ENCODE measurements at places on chromosomes 12 and 14.

GRCh38 chr14:79179985-79180384, 1009.8 kb downstream of the NRXN3 start:
- DNase-seq, result no peak

GRCh38 chr12:132065609-132066344, 78.3 kb downstream of the DDX51 start:
- no peak for DNase-seq

DNA sequence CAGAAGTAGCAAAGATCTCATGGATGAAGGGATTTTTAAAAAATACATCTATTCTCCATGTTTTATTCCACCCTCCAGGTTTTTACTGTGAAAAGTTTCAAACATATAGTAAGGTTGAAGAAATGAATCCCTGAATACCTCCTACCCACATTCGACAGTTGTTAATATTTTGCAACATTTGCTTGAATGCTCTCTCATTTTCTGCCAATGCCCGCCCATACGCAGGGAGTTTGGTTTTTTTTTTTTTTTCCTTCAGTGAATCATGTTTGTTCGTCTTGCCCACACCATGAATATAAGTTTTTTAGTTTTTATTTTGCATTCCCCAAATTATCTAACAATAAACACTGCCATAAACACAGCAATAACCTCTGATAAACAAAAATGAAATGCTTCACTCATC, 82.9 kb downstream of the MAP1LC3B2 start:
- no peak for DNase-seq

DNA sequence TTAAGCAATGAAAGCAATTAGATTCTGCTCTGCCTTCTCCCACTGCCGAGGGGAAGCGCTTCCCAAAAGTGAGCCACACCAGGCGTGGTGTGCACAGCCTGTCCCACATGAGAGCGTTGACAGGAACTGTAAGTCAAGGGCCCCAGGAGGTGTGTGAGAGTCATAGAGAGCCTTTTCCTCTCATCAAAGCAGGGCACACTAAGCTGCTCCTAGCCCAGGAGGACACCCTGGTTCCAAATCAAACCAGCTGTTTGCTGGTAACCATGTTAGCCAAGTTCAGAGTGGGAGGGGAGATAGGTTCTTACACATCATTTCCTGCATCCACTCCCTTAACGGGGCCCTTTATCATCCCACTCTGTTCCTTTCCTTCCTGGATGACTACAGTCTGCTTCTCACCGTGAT, 98.3 kb downstream of the SPTSSA start:
- no peak for DNase-seq

DNA sequence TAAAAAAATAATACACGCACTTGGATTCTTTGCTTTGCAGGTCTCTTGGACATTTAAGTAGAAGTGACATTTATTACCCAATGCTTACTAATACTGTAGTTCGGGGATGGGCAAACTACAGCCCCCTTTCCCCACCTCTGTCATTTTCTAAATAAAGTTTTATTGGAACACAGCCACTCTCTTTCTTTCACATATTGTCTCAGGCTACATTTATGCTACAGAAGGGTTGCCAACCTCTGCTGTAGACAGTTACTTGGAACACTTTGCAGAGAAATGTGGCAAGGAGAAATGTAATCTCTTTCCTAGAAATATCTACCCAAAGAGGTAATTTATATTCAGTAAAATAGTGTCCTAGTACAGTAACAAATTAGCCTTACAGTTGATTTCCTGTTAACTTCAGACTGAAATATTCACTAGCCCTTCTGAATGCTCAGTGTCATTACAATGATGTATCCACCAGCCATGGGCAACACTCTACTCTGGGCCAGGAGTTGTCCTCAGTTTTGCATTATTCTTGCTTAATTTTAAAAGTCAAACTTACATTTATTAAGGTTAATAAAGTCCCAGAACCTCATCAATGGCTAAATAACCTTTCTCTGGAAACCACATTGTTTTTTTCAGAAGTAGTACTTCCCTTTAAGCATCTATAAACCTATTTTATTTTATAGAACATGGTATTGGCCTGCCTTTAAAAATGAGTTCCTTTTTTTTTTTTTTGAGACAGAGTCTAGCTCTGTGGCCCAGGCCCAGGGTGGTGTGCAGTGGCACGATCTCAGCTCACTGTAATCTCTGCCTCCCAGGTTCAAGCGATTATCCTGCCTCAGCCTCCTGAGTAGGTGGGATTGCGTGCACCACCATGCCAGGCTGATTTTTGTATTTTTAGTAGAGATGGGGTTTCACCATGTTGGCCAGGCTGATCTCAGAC, 269.6 kb upstream of the AMIGO2 start:
- no peak for DNase-seq

GRCh38 chr12:70258605-70259403, 15.6 kb downstream of the CNOT2 start:
- no peak for DNase-seq

DNA sequence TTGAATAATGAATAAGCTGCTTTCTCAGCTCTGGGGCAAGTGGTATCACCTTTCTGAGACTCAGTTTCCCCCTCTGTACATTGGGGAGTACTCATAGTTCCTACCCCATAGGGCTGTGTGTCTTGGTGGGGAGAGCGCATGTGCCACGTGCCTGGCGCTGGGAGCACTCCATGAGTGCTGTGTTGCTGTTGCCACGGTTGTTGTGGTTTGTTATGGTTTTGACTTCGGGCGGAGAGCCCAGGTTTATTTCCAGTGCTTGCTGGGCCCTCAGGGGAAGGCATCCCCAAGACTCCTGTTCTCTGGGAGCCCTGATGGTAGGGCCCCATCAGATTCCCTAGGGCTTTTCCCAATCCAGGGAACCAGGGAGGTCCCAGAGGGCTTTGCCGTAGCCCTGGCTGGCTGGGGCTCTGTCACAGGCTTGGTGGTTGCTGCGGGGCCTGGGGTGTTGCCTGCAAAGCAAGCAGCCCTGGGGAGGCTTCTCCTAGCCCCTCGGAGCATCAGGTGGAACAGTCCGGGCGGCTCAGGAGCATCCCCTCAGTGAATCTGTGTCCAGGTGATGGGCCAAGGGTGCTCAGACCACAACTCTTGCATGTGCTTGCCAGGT, 18.6 kb downstream of the SH2B3 start:
- DNase-seq, result no peak

- no peak for DNase-seq
Measured at GRCh38 chr12:130436741-130437501, 99.2 kb downstream of the PIWIL1 start.

DNA sequence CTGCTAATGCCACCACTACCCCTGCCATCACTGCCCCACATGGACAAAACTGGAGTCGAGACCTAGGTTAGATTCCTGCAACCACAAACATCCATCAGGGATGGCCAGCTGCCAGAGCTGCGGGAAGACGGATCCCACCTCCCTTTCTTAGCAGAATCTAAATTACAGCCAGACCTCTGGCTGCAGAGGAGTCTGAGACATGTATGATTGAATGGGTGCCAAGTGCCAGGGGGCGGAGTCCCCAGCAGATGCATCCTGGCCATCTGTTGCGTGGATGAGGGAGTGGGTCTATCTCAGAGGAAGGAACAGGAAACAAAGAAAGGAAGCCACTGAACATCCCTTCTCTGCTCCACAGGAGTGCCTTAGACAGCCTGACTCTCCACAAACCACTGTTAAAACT, 7.1 kb upstream of the OAS2 start:
- DNase-seq, result no peak

DNA sequence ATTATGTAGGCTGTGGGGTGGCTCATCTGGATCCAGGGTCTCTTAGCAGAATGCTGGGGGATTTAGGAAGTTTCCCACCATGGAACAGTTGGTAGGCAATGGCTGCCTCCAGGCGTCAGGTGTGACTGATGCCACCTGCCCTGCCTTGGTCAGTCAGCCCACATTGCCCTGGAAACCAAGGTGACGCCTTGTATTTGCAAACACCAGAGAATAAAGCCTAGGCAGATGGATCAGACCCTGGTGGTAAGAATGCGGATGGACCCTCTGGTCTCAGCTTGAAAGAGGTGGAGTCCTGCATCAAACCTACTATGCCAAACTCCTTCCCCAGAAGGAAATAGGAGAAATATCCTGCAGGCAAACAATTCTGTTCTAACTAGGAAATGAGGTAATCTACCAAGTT, 38.2 kb downstream of the NCKAP5L start:
- no peak for DNase-seq

GRCh38 chr12:28024231-28024995, 51.9 kb upstream of the PTHLH start:
- DNase-seq, result no peak

- DNase-seq, result no peak
Measured at GRCh38 chr12:57012600-57013465, 3.5 kb downstream of the TAC3 start.

GRCh38 chr12:18696971-18697602, 40.7 kb downstream of the PLCZ1 start:
- no peak for DNase-seq

- no peak for DNase-seq
Measured at GRCh38 chr14:35268946-35269345, 23.2 kb upstream of the PSMA6 start.

GRCh38 chr12:127077262-127078045, 1189.5 kb upstream of the TMEM132C start:
- DNase-seq, result no peak

Data from stimulated activated CD4-positive, alpha-beta T cell treated with anti-CD3 and anti-CD28 coated beads, Interleukin-1b, Interleukin-23, amount 100 ng/mL, for 24 hours (primary cell).